ENCODE measurements at places on chromosomes 5 and 9. TPM values are rescaled to one million over a fixed set of nuclear protein-coding genes. Genes with fewer than 3 reads are reported as not detected.

RFX3 gene
- total RNA-seq, result 0.93 TPM

LHX3 gene
- total RNA-seq, result not detected

TNC gene
- 58.9 TPM for total RNA-seq

NADK2 gene
- total RNA-seq, result 18.5 TPM

VCAN gene
- total RNA-seq, result 81.1 TPM

PCAT7 gene
- total RNA-seq, result not detected

FCN1 gene
- not detected for total RNA-seq

RALGDS gene
- total RNA-seq, result 39.0 TPM
